ENCODE measurements at places on chromosomes 1 and 21.

DNA sequence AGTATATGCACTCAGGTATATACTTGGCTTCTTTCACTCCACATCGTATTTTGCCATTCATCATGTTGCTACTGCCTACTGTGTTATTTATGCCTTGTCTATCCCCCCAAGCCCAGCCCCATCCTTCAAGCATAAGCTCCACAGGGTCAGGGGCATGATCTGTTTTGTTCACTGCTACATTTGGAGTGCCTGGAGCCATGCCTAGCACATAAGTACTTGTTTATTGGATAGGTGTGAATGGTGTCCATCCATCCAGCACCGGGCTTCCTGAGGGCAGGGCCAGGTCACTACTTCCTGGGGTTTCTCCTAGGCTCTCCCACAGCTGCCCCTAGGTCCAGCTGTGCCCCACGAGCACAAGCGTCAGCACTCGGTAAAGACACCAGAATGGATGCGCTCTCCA, 289.0 kb upstream of the VAMP3 start:
- no peak for DNase-seq

DNA sequence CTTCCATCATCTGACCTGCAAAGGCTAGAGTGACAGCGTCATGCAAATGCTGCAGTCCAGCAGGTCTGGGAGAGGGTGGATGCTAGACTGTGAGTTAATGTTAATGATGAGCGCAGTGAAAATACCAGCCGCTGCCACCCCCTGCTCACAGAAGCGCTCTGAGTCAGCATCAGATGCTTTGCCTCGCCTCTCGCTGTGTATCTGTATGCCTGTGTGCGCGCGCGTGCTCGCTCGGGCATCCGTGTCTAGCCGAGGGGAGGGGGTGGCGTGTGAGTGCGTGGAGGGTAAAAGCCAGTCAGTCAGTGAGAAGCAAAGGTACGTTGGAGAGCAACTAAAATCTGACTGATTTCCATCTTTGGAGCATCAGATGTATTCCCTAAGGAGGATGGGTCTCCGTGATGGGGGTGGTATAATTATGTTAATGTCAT, 858.7 kb downstream of the USP25 start:
- peak; percentile 70 for DNase-seq

DNA sequence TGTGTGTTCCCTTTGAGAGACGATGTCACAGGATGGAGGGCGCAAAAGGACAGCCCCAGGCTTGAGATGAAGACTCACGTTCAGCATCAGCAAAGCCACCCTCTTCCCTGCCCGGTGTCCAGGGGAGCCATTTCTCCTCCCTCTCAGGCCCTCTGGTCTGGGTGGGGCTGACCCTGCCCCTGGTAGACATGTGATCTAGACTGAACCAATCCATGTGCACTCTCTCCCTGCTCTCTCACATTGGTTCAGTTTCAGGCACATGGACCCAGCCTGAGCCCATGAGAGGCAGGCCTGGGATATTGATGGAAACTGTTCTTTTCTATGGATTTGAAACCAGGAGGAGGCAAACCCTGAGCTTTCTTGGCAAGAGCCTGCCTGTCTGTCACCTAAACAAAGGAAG, 115.6 kb upstream of the IGSF21 start:
- no peak for DNase-seq

- no peak for DNase-seq
These were observed 76.1 kb upstream of the HOOK1 start for GRCh38 chr1:59738591-59739015.

- DNase-seq = no peak
These were observed 209.8 kb upstream of the NFIA start for GRCh38 chr1:60872426-60873054.

GRCh38 chr1:106568201-106568974, 488.1 kb upstream of the PRMT6 start:
- DNase-seq = peak; percentile 4

GRCh38 chr1:115112496-115113375, 23.4 kb upstream of the TSPAN2 start:
- no peak for DNase-seq
